GM23248 (cell line): ENCODE measurements at places on chromosomes 6 and 20. TPM values are rescaled to one million over a fixed set of nuclear protein-coding genes. Genes with fewer than 3 reads are reported as not detected.

- DNase-seq, result no peak
These were observed 40.0 kb downstream of the DSTN start for GRCh38 chr20:17609811-17610377.

GRCh38 chr6:150069706-150070105 lies 785 bp upstream of the ULBP3 start:
- DNase-seq, result no peak

BANF2 gene
- polyA plus RNA-seq, result not detected in 2 replicates

ATG5 gene
- polyA plus RNA-seq, result 44.2 and 45.2 TPM in 2 replicates

OLIG3 gene
- not detected in 2 replicates for polyA plus RNA-seq

DNA sequence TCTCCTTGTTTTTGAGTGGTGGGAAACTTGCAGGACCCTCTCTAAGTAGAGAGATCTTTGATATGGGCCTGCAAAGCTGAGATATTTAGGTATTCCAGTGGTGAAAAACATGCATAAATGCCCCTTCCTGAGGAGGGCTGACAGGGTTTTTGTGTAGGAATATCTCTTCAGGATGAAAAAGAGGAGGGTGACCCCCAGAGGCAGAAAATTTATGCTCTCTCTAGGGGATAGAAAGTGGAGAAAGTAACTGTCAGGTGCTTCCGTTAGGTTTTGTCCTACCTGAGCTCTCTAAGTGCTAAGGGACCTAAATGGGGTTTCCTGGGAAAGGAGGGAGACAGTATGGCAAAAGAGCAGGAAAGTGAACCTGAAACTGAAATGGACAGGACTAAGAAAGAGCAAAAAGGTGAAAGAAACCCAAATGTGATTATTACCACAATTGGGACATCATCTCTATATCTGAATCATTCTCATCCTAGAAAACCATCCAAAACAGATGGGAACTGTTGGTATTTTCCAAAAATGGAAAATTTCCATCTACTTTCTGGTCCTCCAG lies 2.0 kb downstream of the COL19A1 start:
- no peak for DNase-seq

PHACTR3 gene
- not detected in 2 replicates for polyA plus RNA-seq

CNR1 gene
- not detected in 2 replicates for polyA plus RNA-seq

GRCh38 chr6:111481836-111482187 lies 1.2 kb downstream of the REV3L start:
- no peak for DNase-seq

ARG1 gene
- polyA plus RNA-seq, result not detected in 2 replicates

GRCh38 chr6:23301556-23301955 lies 732.2 kb downstream of the HDGFL1 start:
- DNase-seq, result no peak

DNA sequence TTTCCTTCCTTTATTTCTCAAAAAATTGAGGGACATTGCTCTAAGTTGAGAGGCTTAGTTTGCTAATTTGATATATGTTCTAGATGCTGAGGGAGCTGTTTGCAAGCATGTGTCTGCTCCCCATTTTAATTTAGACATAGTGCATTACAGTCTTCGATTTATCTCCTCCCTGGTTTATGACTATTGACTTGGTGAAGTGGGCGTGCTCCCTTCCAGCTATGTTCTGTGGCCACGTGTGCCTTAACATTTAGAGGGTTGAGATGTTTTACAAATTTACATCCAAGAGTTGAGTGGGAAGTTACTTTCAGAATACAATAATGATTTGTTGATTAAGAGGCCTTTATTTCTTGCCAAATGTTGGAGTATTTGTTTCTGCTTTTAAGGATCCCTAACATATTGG lies 48.2 kb downstream of the KLHL32 start:
- no peak for DNase-seq

GRCh38 chr20:14507711-14508110 lies 170.3 kb upstream of the FLRT3 start:
- no peak for DNase-seq

DNA sequence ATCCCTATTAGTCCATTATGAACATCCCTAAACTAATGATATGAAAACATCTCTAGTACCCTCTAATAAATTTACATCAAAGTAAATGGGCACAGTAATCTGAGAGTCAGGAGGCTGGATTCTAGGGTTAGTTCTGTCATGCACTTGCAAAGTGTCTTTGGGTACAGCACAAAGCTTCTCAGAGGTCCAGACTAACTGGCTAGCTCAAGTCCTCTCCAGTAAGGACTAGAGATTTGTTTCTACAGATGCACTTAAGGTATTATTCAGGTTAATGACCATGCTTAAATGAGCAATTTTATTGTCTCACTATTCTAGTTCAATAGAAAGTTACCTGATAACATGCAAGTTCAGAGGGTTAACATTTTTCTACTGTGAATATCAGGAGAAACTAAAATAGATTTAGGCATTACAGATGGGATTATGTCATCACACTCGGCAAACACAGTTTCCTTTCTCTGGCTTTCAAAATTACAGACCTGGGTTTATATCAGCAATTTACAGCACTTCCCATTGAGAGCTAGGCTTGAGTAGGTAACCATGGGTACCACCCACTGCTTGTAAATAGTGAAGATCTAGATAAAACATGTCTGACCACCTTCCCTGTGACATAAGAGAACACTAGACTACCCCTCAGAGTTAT lies 402.9 kb upstream of the RUNX2 start:
- peak; percentile 44 for DNase-seq

OPRM1 gene
- not detected in 2 replicates for polyA plus RNA-seq

DNA sequence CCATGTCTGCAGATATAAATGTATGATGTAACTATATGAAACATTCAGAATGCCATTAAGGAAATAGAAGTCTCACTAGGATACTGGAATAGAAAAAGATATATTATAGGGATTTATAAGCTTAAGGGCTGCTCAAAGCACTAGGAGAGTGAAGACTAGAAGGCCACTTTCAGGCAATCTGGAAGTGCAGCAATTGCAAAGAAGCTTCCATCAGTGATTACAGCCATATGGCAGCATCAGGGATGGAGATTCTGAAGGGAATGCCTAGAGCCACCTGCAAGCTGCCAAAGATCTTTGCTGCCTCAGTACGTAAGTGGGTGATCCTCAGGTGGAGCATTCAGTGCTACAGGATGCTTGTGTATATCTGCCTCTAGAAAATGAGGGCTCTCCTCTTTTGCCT lies 796.2 kb upstream of the EPHA7 start:
- DNase-seq, result no peak

PDYN gene
- polyA plus RNA-seq, result not detected in 2 replicates

RFX6 gene
- not detected in 2 replicates for polyA plus RNA-seq

GRCh38 chr6:56856036-56856580 lies 98.8 kb upstream of the BEND6 start:
- DNase-seq, result no peak
